Brain microvascular endothelial cell (primary cell): ENCODE measurements at places on chromosomes 2 and 18.

DNA sequence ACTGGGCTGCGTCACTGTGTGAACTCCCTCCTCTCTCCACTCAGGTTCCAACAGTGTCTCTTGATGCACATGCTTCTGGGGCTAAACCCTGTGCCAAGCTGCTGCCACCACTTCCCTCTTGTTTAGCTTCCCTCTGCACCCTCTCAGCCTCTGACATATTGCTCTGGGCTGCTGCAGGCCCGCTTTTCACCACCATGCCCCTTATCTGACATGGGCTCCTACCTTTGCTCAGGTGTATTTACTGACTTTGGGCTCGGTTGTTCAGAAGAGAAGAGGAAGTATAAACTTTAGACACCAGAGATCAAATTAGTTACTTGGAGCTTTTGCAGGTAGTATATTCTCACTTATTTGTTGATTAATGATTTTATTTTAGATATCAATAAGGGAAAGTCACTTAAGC lies 77.6 kb downstream of the WDR7 start:
- no peak for DNase-seq

- no peak for DNase-seq
Observed at GRCh38 chr2:111106706-111107105, 14.0 kb upstream of the BCL2L11 start.

GRCh38 chr2:235934059-235934773 lies 234.0 kb downstream of the GBX2 start:
- no peak for DNase-seq

- DNase-seq, result peak; percentile 39
Observed at GRCh38 chr2:193695367-193695766, 1500.6 kb upstream of the TMEFF2 start.
